NCI-H69 (cell line): ENCODE measurements at places on chromosomes 2 and 18.

DNA sequence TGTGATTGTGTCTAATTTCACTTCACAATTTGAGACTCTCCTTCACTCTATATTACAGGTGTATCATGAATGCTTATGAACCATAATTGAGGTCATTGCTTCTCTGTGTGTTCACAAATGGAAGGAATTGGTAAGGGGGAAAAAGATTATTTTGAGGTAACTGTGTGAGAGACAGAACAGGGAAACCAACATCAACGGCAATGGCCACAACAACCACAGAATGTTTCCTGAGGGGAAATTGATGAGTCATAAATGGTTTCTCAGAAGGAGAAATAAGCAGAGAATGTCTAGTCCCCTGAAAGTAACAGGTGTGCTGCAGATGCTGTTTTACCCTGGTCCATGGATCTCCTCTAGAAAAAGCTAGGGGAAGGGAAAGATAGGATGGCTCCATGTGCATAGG, 361.2 kb upstream of the GALNT5 start:
- DNase-seq: no peak

DNA sequence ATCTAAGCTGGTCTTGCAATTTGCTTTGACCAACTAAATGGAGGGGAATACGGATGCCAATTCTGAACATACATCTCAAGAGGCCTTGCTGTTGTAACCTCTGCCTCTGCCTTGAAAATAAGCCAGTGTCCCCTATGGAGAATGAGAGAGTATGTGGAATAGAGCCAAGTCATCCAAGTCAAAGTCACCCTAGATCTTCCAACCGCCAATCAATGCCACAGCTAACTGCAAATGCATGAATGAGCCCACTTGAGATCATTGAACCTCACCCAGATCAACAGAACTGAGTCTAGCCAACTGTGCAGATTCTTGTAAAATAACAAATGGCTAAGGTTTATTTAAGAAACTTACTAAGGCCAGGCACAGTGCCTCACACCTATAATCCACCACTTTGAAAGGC, 139.8 kb upstream of the TANK start:
- DNase-seq: no peak

- DNase-seq: no peak
Measured at GRCh38 chr18:46252759-46253158, 148.6 kb downstream of the HAUS1 start.

DNA sequence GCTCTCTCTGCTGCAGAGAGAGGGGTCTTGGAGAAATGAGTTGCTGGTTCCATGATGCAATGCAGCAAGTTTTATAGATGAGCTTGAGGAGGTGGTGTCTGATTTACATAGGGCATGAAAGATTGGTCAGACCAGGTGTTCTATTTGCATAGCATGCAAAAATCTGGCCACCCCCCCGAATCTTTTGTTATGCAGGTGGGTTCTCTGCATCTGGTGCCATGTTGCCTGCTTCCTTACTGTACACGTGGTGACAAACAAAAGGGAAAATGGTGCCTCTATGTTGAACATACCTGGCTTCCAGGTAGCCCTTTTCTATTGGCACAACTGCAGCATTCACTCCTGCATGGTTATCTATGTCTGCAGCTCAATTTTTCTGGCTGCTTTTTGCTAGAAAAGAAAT, 169.4 kb downstream of the GALNT1 start:
- DNase-seq: peak; percentile 97

- DNase-seq: peak; percentile 60
Measured at GRCh38 chr2:208407667-208408066, 1.1 kb downstream of the PTH2R start.

DNA sequence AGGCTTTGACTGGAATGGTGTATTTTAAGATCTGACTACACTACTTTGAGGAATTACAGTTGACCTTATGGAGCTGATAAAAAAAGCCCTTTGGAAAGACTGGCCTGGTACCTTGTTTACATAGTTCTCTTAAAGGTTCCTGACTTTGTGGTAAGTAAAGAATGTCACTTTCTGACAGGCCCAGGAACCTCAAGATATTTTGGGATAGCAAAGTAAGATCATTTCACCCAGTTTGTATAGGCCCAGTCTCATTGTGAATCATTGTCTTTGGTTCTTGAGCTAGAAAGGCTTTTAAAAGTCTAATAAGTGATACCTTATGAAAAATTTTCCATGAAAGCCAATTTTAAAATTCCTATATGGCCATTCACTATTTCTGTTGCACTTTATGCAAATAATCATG, 316.3 kb upstream of the LRRTM4 start:
- no peak for DNase-seq

DNA sequence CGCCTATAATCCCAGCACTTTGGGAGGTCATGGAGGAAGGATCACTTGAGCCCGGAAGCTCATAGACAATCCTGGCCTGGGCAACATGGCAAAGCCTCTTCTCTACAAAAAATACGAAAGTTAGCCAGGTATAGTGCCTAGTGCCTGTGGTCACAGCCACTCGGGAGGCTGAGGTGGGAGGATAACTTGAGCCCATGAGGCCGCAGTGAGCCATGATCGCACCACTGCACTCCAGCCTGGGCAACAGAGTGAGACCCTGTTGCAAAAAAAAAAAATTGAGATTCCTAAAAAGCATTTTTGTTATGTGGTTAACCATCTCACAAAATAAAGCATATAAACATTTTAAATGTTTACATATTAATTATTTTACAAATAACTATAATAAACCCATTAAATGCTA, 13.9 kb downstream of the PCBP1 start:
- DNase-seq: no peak
